Naive thymus-derived CD4-positive, alpha-beta T cell (primary cell): ENCODE measurements at places on chromosomes 11 and 22. TPM values are rescaled to one million over a fixed set of nuclear protein-coding genes. Genes with fewer than 3 reads are reported as not detected.
A peak's percentile ranks its signal among the peaks of the same experiment; 100 is the strongest.

- no peaks in the 10 kb centered on the region for H3K36me3 ChIP-seq
- peak overlapping the region; percentile 34 for H3K27ac ChIP-seq
- H3K4me1 ChIP-seq: peaks cover 24% of the 10 kb centered on the region
Measured at GRCh38 chr11:118939953-118940598, 14.3 kb upstream of the BCL9L start.

DNA sequence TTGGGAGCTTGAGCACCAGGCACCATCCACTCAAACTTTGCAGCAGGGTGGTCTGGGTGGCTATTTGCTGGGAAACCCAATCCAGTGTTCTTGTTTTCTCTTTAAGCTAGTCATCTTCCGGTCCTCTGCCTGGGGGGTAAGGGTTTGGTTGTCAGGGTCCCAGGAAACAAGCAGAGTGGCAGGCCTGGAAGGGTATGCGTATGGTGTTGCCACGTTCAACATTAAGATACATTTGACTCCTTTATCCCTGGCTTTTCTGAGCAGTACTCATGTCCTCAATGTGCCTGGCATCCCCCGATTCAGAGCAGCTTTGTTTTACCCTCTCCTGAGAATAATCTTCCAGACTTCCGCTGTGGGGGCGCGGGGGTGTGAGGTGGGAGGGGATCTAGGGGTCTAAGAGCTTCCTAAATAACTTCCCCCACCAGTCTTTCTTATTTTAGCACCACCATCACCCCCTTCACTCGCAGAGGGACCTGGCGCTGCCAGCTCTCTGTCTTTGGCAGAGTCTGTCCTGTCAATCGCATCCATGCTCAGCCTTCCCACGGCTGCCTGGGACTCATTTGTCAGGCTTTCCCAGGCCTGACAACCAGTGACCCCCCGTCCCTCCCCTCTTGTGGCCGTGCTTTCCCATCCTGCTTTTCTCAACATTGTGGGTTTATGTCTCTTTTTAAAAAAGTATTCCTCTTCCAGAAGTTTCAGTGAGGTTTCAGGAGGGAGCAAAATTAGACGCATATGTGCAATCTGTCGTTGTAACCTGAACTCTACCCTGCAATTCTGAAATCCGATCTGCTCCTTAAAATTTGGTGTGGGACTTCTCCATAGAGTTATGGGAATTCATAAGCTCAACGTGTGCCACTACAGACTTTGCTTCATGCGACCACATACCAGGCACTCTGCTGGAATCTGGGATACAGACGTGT is 27.0 kb upstream of the RBFOX2 start:
- H3K4me3 ChIP-seq: no peak overlapping the region
- H3K27me3 ChIP-seq: no peaks in the 10 kb centered on the region
- no peaks in the 10 kb centered on the region for H3K36me3 ChIP-seq
- H3K4me1 ChIP-seq: no peaks in the 10 kb centered on the region
- H3K27ac ChIP-seq: no peak overlapping the region

DNA sequence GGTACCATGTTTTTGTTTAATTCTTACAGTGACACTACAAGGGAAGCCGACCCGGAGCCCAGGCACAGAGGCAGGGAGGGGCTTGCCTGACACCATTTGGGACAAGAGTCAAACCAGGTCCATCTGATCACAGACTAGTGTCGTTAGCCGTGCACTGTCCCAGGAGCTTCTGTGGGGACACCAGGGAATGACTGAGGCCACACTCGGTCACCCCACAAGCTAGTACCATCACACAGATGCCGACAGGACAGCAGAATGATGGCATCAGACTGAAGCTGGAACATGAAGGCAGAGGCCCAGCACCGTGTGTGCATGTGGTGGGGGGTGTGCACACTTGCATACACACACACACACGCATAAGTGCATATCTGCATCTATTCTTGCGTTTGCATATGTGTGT is 61.5 kb upstream of the NECTIN1 start:
- no peaks in the 10 kb centered on the region for H3K36me3 ChIP-seq
- DNase-seq: no peak
- H3K4me1 ChIP-seq: no peaks in the 10 kb centered on the region

- no peak for DNase-seq
- no peaks in the 10 kb centered on the region for H3K36me3 ChIP-seq
- H3K4me3 ChIP-seq: no peak overlapping the region
- no peak overlapping the region for H3K27ac ChIP-seq
Measured at GRCh38 chr22:28006271-28006670, 87.2 kb upstream of the PITPNB start.

GRCh38 chr22:31846161-31847115 is 92.6 kb downstream of the DEPDC5 start:
- H3K27ac ChIP-seq: no peak overlapping the region
- no peaks in the 10 kb centered on the region for H3K27me3 ChIP-seq
- peaks cover 10% of the 10 kb centered on the region for H3K36me3 ChIP-seq
- H3K4me1 ChIP-seq: no peaks in the 10 kb centered on the region
- DNase-seq: peak; percentile 4

DNA sequence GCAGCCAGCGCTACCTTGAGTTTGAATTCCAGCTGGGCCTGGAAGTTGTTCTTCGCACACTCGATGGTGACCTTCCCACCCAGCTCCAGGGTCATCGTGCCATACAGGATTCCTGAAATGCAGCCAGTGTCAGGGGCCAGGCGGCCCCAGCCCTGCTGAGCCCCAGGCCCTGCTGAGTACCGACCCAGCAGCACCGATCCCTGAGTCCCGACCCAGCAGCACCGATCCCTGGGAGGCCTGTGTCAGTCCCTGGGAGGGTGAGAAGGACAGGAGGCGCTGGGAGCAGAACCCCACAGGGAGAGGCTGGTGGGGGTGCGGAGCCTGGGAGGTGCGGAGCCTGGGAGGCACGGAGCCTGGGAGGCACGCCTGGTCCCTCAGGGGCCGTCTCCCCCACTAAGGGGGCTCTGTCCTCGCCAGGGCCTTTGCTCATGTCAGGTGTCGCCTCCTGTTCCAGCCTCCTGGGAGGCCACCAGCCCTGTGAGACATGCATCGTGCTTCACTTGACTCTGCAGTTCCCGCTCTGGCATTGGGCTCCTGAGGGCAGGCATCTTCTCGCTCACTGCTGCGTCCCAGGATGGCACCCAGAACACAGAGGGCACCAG is 37.1 kb upstream of the CARS1 start:
- H3K27ac ChIP-seq: no peak overlapping the region
- no peaks in the 10 kb centered on the region for H3K4me1 ChIP-seq
- no peak overlapping the region for H3K4me3 ChIP-seq
- no peaks in the 10 kb centered on the region for H3K27me3 ChIP-seq
- no peaks in the 10 kb centered on the region for H3K36me3 ChIP-seq

GRCh38 chr11:67153971-67154370 is 34.9 kb downstream of the KDM2A start:
- H3K27ac ChIP-seq: no peak overlapping the region
- no peaks in the 10 kb centered on the region for H3K27me3 ChIP-seq
- no peak for DNase-seq
- H3K4me3 ChIP-seq: no peak overlapping the region

DHCR7 gene
- total RNA-seq: 40.8 and 46.1 TPM in 2 replicates

LRRC56 gene
- 5.1 TPM for total RNA-seq

DNA sequence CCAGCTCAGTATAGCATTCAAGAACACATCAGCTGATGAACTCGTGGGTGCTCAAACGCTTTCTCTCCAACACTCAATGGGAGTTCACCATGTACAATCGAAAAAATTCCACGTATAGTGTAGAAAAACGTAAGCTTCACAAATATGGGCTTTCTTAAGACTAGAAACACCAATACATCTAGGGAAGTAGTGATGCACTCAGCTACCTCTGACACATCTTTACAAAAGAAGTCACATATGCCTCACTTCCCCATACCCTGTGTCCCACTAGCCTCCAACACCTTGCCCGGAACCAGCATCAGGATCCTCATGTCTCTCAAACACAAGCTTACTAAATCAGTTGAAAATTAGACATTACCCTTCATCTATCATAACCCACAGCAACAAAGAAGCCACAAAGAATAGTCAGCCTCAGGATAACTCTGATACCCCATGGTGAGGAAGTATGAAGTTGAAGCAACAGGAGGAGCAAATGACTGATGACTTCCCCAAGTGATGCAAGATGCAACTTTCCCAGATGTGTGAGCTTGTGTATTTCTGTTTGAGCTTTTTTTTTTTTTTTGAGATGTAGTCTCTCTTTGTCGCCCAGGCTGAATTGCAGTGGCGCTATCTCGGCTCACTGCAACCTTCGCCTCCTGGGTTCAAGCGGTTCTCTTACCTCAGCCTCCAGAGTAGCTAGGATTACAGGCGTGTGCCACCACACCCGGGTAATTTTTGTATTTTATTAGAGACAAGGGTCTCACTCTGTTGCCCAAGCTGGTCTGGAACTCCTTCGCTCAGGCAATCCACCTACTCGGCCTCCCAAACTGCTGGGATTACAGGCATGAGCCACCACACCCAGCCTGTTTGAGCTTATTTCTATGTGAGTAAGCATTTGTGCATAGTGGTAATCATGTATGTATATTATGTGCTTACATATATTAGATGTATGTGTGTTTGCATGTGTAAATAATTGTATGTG is 8.5 kb upstream of the DENND5A start:
- no peak overlapping the region for H3K4me3 ChIP-seq
- no peaks in the 10 kb centered on the region for H3K36me3 ChIP-seq
- H3K27me3 ChIP-seq: no peaks in the 10 kb centered on the region
- DNase-seq: no peak
- no peak overlapping the region for H3K27ac ChIP-seq

GRCh38 chr11:35141571-35141971 is 2.6 kb downstream of the CD44 start:
- H3K27ac ChIP-seq: peak overlapping the region; percentile 88
- peak overlapping the region; percentile 97 for H3K4me3 ChIP-seq
- peaks cover 57% of the 10 kb centered on the region for H3K4me1 ChIP-seq
- no peak for DNase-seq
- no peaks in the 10 kb centered on the region for H3K27me3 ChIP-seq

PLEKHB1 gene
- total RNA-seq: 3.2 and 5.7 TPM in 2 replicates

- no peaks in the 10 kb centered on the region for H3K36me3 ChIP-seq
- DNase-seq: peak; percentile 68
- H3K4me3 ChIP-seq: peak overlapping the region; percentile 85
Measured at GRCh38 chr22:18001040-18001893, 23.1 kb downstream of the MICAL3 start.

- peak overlapping the region; percentile 33 for H3K4me3 ChIP-seq
- no peak overlapping the region for H3K27ac ChIP-seq
- no peaks in the 10 kb centered on the region for H3K4me1 ChIP-seq
- H3K27me3 ChIP-seq: peaks cover 13% of the 10 kb centered on the region
- peak; percentile 26 for DNase-seq
Measured at GRCh38 chr11:8262552-8263108, 1.0 kb downstream of the LMO1 start.

DNA sequence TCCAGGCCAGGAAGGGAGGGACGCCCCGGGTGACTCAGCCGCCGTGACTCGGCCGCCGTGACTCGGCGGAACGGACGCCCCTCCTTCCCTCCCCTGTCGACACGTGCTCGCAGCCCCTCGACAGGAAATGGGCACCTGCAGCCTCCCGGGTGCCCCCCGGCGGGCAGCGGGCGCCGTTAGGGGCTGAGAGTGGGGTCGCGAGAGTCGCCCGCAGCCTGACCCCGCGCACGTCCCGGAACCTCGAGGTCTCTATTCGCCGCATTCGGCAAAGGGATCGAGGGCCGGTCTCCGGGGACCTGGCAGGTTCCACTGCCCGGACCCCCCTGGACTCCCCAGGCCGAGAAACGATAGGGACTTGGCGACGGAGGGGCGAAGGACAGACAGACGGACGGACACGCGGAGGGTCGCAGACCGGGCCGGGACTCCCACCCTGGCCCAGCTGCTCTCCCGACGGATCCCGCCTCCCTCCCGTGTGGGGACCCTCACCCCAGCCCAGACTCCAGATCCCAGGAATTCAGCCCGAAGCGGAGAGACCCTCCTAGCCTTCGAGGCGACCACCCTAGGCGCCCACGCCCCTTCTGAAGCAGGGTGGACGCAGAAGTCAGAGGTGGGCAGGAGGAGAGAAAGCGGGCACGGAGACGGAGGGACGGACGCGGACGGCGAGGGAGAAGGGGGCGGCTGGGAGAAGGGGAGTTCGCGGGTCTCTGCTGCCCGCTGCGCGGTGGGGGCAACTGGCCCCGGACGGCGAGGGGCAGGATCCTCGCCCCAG is 648 bp downstream of the FOSL1 start:
- peak overlapping the region; percentile 47 for H3K27ac ChIP-seq
- no peaks in the 10 kb centered on the region for H3K36me3 ChIP-seq
- peak overlapping the region; percentile 51 for H3K4me3 ChIP-seq
- H3K27me3 ChIP-seq: no peaks in the 10 kb centered on the region

ESAM gene
- 0.23 and 0.39 TPM in 2 replicates for total RNA-seq

DNA sequence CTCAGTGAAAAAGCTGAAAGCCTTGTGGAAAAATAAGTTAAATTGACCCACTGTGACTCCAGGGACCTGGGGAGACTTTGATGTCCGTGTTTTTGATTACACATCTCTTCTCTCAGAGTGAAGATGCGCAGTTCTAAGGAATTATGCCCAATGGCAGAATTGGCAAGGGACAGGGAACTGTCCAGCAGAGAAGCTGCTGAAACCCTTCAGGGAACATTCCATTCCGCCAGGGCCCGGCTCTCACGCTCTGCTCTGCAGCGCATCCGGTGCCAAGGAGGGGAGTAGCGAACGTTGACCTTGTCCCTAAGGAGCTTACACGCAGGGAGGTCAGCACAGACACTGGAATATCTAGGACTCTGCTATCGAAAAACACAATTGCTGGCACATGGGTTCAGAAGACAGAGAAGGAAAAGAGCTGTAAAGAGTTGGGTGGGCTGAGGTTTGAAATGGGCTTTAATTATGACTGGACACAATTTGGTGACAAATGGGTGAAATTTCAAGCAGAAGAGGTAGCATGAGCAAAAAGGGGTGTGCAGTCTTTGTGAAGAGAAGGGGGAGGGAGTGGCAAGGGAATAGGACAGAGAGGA is 64.5 kb upstream of the B3GAT1 start:
- H3K4me3 ChIP-seq: no peak overlapping the region
- H3K4me1 ChIP-seq: no peaks in the 10 kb centered on the region
- H3K36me3 ChIP-seq: no peaks in the 10 kb centered on the region
- DNase-seq: no peak
- no peak overlapping the region for H3K27ac ChIP-seq

PI4KA gene
- total RNA-seq: 176 TPM

- no peaks in the 10 kb centered on the region for H3K27me3 ChIP-seq
- no peaks in the 10 kb centered on the region for H3K36me3 ChIP-seq
- H3K4me1 ChIP-seq: peaks cover 7% of the 10 kb centered on the region
- H3K27ac ChIP-seq: peak overlapping the region; percentile 5
Measured at GRCh38 chr22:37260155-37260795, 16.2 kb upstream of the RAC2 start.

GRCh38 chr11:73245461-73245860 is 26.7 kb upstream of the P2RY6 start:
- no peak overlapping the region for H3K27ac ChIP-seq
- no peaks in the 10 kb centered on the region for H3K36me3 ChIP-seq
- DNase-seq: no peak
- no peaks in the 10 kb centered on the region for H3K27me3 ChIP-seq

GRCh38 chr11:28346721-28347120 is 238.5 kb downstream of the METTL15 start:
- H3K27me3 ChIP-seq: no peaks in the 10 kb centered on the region
- H3K27ac ChIP-seq: no peak overlapping the region
- no peak for DNase-seq

KCTD14 gene
- total RNA-seq: not detected
